OCI-M1 (cell line): ENCODE measurements at places on chromosomes 1 and 21.

DNA sequence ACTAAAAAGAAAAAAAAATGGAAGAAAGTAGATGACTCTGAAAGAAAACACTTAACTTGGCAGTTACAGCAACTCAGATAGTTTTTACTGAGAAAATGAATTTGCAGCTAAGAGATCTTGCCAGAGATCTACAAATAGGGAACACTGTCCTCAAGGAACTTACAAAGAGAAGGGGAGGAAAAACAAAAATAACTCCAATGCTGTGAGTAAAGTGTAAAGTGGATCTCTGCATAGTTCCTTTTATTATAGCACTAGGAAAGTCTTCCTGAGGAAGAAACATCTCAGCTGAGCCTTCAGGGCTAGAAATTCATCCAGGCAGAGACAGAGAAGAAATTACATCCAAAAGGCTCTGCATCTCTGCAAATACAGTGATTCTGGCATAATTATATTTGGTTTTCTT lies 3.9 kb downstream of the CD1B start:
- DNase-seq = no peak

DNA sequence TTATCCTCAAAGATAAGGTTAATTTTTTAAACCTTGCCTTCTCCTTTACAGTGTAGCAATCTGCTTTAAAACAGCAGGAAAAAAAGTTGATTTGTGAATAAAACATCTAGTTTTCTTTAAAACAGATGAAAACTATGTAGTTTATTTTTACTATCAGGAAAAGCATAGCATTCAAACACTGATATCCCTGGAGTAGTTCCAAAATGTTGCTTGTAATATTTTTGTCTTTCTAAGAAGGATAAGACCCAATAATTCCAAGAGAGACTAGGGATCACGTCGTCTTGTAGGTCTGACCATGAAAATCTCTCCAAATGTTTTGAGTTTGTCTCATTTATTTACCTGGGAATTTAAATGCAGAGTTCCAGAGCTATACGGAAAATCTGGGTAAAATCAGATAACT lies 204.0 kb downstream of the NTNG1 start:
- no peak for DNase-seq

GRCh38 chr21:46355161-46356004 lies 31.4 kb downstream of the PCNT start:
- DNase-seq = no peak

- no peak for DNase-seq
Observed at GRCh38 chr1:207841901-207842300, 69.0 kb downstream of the CD34 start.

DNA sequence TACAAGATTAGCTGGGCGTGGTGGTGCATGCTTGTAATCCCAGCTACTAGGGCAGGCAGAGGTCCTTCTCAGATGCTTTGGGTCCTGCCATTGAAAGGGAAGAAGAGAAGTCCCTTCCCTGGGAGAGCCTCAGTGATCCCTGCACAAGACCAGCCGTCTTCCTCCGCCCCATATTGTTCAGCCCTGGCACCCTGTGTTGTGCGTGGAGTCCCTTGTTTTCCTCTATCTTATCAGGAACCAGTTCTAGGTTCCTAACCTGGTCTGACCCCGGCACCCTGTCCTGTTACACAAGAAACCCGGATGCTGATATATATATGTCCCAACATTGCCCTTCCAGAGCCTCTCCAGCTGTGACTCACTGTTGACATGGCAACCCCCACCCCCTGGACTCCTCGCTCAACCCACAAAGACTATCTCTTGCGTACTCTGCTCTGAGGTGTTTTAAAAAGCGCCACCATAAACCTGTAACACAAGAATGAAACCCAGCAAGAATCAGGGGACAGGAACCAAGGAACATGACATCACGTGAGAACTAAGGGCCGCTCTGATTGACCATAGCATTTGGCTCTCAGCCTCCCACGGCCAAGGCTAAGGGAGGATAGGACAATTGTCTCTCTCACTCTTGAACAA lies 4.8 kb downstream of the MX2 start:
- DNase-seq = peak; percentile 76

DNA sequence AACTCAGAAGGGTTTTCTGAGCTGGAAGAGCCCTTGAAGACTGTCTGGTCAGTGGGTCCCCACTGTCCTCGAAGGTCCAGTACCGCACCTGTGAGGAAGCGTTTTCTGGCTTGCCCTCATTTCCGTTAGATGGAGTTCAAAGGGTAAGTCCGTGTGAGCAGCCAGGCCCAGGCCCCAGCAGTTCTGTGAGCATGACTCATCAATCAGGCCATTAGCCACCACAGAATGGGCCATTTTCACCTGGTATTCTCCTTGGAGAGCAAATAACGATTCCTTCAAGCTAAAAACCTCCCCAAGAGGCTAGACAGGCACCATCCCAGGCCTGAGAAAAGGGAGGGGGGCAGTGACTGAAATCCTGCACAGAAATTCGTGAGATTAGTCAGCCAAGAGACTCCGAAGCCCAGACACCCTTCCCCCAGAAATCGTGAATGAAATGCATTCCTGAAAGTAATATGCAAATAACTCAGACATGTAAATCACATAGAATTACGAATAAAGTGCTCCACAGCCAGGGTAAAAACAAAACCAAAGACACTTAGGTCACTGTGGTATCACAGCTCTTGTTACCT lies 66.0 kb downstream of the BCAR3 start:
- DNase-seq = no peak

DNA sequence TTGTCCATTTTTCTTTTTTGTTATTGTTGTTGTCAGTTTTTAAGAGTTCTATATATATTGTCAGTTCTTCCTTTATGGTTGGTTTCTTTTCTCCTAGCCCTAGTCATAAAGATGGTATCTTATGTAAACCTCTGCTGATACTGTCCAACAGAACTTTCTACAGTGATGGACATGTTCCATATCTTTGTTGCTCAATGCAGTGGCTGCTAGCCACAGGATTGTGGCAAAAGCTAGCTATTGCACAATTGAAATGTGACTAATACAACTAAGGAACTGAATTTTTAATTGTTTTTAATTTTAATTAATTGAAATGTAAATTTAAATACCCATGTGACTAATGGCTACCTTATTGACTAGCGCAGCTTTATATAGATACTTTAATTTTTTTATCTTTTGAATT lies 411.8 kb upstream of the PTBP2 start:
- DNase-seq = peak; percentile 93

DNA sequence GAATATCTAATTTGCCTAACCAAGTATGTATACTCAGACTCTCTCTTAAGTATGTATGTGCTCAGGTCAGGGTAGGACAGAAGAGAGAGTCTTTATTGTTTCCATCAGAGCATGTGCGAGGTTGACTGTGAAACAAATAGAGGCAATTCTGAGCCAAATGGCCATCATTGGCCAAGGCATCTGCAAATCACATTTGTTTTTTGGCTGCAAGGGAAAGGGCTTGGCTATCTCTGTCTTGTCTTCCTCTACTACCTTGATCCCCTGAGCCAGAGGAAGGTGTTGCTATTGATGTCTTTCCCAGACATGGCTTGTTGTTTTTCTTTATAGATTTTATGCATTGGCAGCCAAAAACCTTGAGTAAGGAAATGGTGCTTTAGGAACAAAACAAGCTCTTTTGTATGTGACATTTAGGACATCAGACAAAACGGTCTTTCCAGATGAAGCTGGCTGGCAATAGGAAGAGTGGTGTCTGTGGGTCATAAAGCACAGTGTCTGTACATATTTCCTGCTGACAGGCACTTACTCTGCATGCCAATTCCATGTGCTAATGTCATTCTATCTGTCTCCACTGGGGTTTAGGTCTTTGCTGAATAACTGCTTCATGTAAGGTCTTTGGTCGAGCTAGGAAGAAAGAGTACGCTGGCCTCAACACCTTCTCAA lies 163.3 kb downstream of the BRINP2 start:
- no peak for DNase-seq

DNA sequence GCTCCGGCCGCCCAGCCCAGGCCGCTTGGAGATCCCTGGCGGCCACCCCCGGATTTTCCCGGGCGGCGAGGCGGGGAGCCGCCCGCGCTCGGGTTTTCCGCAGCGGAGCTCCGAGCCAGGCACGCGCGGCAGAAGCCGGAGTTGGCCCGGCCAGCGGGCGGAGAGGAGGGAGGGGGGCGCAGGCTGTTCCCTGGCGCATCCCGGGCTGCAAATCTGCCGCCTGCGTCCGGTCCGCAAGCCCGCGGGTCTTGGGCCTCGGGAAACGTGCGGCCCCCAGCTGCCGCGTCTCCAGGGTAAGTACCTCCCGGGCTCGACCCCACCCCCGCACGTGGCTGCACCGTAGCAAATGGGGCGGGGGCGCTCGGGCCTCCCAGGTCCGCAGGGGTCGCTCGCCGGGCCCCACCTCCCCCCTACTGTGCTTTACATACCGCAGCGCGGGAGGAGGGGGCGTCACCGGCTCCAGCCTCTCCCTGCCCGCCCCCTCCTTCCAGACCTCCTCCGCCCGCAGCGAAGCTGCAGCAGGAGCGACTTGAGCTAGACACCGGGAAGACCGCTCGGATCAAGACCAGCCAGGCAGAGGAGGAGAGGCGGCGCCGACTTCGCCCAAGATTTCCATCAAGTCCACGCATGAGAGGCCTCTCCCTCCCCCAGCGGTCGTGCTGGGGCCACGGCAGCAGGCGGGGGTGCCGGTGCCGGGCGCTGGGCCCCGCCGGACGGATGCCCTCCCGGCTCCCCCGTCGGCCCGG lies 1.6 kb downstream of the TMEM200B start:
- no peak for DNase-seq

DNA sequence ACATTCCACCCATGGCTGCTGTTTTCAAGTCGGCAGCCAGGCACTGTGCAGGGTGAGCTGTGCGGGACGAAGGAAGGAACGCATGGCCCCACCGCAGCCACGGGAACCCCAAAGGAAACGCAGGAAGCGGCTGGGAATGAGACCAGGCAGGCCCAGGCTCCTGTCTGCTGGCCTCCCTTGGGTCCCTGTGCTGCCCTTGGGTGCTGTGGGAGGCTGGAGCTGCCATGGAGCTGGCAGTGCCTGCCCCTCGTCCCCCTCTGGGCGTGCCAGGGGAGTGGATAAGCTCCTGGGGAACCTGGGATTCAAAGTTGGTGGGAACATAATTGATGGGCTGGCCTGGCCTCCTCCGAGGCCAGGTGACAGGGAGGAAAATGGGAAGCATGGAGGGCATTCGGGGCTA lies 5.3 kb upstream of the KRTAP10-4 start:
- DNase-seq = no peak

DNA sequence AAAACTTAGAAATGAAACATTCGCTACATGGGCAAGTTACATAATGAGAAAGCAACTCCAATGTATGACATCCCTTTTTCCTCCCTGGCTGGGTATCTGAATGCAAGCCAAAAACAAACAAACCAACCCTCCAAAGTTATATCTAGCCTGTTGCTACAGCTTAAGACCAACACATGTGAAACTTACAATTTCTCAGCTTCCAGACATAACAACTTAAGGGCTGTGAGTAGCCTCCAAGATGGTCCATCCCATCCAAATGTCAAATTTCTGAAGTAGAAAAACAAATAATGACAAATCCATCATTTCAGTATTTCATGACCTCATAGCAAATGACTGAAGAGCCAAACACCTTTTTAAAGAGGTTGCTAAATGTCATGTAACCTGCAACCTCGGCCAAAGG lies 19.9 kb downstream of the SETD4 start:
- DNase-seq = no peak

- no peak for DNase-seq
Observed at GRCh38 chr1:107048241-107048640, 8.2 kb upstream of the PRMT6 start.

DNA sequence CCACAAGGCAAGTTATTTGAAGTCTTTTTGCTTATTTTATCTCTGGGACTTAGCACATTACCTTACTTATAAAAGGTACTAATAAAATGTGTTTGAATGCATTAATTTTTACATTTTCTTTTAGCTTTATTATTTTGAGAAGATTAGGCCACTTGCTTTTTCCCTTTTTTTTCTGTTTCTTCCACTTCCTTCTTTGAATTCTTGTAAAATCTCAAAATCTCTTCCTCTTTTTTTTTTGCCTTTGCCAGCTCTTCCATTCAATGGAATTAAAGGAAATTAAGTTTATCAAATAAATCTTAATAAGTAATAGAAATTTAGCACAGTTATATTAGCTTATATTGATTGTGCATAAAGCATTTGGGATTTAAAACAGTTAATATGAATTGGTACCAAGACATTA lies 260.9 kb downstream of the SRGAP2C start:
- DNase-seq = no peak
